ENCODE measurements at places on chromosomes 4 and X. TPM values are rescaled to one million over a fixed set of nuclear protein-coding genes. Genes with fewer than 3 reads are reported as not detected.

Gene ZMAT1
- total RNA-seq, result 0.36 TPM

GRCh38 chr4:148327683-148328082, 114.5 kb downstream of the NR3C2 start:
- no peak for DNase-seq

Gene SGMS2
- 22.3 TPM for total RNA-seq

Gene PPBP
- not detected for total RNA-seq

Gene SORBS2
- total RNA-seq, result 3.3 TPM

- DNase-seq, result no peak
Observed at GRCh38 chr4:87133183-87133582, 87.2 kb downstream of the KLHL8 start.

DNA sequence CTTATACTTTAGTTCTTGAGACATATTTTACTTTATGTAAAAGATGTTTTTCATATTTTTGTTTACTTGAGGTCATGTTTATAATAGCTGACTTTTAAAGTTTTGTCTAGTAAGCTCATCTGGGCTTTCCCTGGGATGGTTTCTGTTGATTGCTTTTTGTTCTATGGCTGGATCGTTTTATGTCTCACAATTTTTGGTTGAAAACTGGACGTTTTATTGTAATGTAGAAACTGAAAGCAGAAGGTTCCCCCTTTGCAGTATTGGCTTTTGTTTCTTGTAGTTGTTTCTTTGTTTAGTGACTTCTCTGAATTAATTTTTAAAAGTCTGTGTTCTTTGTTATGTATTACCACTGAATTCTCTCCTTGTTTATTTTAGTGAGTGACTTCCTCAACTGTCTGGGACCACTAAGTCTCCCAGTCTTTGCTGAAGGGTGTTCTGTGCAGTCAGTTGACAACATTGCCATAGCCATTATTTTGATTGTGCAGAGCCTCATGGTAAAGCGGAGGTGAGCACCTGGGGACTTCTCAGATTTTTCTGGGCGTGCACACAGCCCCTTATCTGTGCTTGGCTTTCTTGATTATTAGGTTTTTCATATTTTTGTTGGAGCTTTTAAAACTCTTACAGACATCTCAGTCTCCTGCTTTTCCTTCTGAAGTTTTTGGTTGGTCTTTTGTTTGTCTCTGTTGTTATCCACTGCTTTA, 31.0 kb downstream of the KDM6A start:
- no peak for DNase-seq
